ENCODE measurements at places on chromosomes 2 and 18.

DNA sequence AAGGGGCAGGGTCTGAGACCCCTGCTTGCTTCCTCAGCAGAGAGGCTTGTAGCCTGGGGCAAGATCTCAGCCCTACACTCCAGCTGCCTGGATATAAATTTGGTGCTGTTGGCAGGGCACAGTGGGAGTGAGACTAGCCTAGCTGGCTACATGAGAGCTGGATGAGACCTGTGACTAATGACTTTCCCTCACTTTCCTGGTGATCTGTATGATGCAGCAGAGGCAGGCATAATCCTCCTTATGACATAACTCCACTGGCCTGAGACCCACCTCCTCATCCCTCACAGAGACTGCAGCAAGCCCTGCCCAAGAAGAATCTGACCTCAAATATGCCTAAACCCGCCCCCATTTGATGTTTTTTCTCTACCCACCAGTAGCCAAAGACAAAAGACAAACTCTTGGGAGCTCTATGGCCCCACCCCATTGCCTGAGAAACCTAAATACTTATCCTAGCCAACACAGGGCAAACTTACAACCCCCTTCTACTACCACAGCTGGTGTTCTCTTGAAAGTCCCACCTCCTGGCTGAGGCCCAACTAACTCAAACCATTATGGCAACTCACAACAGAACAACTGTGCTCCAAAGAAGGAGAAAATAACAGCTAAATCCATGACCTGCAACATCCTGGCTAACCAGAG lies 102.7 kb downstream of the NR4A2 start:
- DNase-seq, result no peak

DNA sequence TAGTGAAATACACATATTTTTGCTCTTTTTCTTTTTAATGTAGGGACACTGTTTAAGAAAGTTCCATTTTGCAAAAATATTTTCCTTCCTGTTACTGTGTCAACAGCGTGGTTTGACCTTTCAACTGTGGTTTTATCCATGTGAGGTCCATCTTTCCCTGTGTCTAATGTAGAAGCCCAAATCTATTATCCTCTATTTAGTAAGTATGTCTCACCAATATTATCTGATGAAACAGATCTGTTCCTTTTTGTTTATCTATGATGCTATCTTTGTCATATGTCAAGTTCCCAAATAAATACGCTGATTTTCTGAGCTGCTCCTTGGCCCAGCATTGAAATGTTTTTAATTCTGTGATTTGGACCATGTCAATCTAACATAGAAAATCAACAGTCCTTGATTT lies 3.5 kb upstream of the ARHGAP15 start:
- no peak for DNase-seq

DNA sequence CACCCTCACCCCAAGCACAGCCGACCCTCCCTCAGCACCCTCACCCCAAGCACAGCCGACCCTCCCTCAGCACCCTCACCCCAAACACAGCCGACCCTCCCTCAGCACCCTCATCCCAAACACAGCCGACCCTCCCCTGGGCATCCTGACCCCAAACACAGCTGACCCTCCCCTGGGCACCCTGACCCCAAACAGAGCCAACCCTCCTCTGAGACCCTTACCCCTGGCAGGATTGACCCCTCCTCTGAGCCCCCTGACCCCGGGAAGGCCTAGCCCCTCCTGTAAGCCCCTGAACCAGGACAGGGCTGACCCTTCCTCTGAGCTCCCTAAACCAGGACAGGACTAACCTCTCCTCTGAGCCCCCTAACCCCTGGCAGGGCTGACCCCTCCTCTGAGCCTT lies 84.4 kb upstream of the RAB6C start:
- DNase-seq, result no peak

GRCh38 chr18:61608316-61608715 lies 275.1 kb downstream of the CDH20 start:
- no peak for DNase-seq

DNA sequence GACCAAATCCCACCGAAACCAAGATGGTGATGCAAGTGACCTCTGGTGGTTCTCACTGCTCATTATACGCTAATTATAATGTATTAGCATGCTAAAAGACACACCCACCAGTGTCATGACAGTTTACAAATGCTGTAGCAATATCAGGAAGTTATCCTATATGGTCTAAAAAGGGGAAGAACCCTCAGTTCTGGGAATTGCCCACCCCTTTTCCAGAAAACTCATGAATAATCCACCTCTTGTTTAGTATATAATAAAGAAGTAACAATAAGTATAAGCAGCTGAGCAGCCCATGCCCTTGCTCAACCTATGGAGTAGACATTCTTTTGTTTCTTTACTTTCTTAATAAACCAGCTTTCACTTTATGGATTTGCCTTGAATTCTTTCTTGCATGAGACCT lies 31.0 kb upstream of the FMNL2 start:
- no peak for DNase-seq
